ENCODE measurements at places on chromosomes 4 and X. TPM values are rescaled to one million over a fixed set of nuclear protein-coding genes. Genes with fewer than 3 reads are reported as not detected.

TLR2 gene
- total RNA-seq, result 0.94 TPM

DNA sequence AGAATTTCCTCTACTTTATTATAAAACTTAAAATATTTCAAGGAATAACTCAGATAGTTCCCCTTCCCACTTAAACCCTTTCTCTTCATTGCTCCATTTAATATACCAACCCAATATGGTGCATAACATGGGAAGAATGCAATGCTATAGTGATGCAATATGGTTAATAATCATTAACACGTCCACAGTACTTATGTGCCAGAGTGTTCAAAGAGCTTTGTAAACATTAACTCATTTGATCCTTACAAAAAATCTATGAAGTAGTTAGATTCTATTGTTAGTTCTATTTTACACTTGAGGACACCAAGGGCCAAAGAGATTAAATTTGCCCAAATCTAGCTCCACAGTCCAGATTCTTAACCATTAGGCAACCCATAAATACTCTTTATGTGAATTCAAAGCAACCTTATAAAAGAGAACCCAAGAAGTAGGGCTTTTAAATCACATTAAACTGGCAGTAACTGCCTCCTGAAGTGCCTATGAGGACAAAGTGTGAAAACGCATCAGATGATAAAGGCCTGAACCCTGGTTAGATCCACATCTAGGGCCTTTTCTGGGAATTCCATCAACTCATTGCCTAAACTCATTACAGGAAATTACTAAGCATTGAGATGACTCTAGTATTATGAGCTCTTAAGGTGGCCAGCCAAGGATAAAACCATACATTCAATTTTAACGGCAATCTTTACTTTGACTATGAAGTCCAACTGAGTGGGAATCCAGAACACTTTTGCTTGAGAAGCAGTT is 94.3 kb downstream of the AREG start:
- no peak overlapping the region for H3K27ac ChIP-seq
- no peak overlapping the region for H3K4me3 ChIP-seq
- no peak for DNase-seq
- no peaks in the 10 kb centered on the region for H3K36me3 ChIP-seq

SH3D19 gene
- 0.86 TPM for total RNA-seq

DNA sequence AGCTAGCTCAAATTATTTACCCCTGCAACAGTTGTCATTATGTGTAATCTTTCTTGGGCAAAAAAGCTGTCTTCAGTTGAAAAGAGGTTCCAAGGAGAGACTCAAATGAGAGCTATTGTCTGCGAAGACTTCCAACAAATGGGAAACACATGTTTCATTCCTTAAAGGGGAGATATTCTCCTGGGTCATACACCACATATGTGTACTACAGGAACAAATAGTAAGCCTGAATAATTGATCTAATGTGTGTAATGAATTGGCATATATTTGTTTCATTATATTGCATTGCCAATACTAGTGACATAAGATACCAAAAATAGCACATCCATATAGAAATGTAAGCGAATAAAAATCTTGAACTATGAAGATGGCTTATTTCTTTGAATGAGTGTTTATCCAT is 950.9 kb upstream of the NDST4 start:
- no peak overlapping the region for H3K4me3 ChIP-seq
- no peaks in the 10 kb centered on the region for H3K27me3 ChIP-seq
- H3K4me1 ChIP-seq, result no peaks in the 10 kb centered on the region
- no peak overlapping the region for H3K27ac ChIP-seq
- no peak for DNase-seq

NAP1L2 gene
- total RNA-seq, result 0.50 TPM

DNA sequence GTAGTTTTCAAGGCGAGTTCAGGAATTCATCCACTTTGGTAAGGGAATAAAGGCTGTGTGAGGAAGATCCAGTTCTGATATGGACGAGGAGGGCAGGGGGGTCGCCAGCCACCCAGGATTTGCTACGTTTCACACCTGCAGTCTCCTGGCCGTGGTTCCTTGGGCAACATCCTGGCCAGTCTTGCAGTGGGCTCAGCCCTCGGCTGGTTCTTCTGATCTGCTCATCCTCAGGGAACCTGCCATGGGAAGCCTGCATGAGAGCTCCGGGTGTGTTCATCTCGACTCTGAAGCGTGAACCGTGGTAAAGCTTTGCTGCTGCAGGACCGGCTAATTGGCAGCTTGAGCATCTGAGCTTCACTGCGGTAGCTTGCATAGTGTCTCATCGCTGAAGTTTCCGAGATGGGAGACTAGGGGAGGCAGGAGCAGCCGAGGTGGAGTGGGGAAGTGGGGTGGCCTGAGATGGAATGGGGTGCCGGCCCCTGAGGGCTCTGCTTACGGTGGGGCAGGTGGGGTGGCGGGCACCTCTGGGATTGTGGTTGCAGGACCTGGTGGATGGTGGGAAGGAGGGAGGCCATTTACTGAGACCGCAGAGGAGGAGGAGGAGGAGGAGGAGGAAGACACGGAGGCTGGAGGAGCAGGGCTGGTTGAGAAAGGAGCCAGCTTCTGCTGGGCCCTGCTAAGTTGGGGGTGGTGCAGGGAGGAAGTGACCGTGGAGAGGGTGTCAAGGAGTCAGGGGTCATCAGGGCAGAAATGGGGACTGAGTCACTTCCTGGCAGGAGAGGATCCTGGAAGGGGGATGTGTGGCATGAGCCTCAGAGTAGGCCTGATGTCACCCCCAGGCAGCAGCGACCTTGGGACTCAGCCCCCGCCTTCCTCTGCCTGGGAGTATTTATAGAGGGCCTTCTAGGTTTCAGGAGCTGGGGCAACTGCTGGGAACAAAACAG is 213.1 kb upstream of the PSAPL1 start:
- DNase-seq, result no peak
- no peaks in the 10 kb centered on the region for H3K36me3 ChIP-seq
- no peak overlapping the region for H3K4me3 ChIP-seq
- H3K27ac ChIP-seq, result no peak overlapping the region

- H3K4me1 ChIP-seq, result no peaks in the 10 kb centered on the region
- H3K4me3 ChIP-seq, result no peak overlapping the region
- no peak overlapping the region for H3K27ac ChIP-seq
Measured at GRCh38 chrX:9846631-9847030, 60.4 kb downstream of the SHROOM2 start.

DNA sequence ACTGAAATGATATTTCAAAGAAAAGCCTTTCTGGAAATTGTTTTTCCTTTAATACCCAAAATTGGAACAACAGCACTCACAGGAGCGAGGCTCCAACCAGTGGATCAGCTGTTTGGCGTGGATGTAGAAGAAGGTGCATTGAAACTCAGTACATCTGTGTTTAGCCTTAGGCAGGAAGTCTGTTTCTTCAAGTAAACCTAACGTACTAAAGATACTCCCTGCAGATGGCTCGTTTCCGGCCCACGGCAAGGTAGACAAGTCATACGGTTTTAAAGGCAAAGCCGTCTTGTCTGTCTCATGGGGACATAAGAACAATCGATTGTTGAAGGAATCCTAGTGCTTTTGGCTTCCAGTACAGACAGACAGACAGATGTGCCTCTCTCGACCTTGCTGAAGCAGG is 50.0 kb upstream of the CLCN4 start:
- H3K4me3 ChIP-seq, result no peak overlapping the region
- H3K27me3 ChIP-seq, result no peaks in the 10 kb centered on the region
- no peak overlapping the region for H3K27ac ChIP-seq
- H3K4me1 ChIP-seq, result no peaks in the 10 kb centered on the region

DNA sequence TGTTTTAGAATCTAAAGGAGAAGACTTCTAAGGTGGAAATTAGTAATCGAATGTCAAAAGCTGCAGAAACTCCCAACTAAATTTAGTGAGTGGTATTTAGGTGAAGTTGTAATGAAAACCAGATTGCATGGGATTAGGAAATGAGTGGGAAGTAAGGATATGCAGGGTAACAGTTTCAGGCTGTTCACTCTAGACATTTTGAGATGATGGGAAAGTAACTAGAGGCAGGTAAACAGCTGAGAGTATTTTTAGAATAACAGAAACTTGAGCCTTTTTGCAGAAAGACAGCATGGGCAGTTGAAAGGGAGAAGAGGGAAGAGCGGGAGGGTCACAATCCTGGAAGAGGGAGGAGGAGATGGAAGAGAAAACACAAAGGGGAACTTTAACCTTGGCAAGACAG is 12.7 kb downstream of the SPRY1 start:
- no peak overlapping the region for H3K4me3 ChIP-seq
- no peaks in the 10 kb centered on the region for H3K36me3 ChIP-seq
- H3K27ac ChIP-seq, result no peak overlapping the region
- H3K4me1 ChIP-seq, result no peaks in the 10 kb centered on the region
- no peaks in the 10 kb centered on the region for H3K27me3 ChIP-seq

DNA sequence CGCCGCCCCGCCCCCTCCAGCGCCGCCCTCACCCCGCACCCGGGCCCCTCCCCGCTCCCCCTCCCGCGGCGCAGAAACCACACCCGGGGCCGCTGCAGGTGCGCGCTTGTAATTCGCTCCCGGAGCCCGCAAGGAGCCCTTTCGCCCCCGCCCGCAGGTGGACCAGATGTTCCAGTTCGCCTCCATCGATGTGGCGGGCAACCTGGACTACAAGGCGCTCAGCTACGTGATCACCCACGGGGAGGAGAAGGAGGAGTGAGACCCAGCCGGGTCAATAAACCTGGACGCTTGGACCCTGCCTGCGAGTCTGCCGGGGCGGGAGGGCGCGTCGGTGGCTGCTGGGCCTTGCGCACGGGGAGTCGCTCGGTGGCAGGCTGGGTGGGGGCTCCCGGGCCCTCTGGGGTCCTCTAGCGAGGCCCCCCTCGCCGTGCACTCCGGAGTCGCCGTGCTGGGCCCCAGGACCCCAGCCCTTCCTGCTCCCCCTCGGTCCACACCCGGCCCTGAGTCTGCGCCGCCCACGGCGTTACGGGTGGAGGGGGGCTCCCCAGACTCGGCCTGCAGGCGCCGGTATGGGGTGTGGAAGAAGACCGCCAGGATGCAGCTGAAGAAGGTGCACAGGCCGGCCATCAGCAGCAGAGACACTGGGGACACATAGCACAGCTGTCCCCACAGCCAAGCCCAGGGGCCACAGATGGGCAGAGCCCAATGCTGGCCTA is 7.1 kb downstream of the SLC49A3 start:
- H3K4me3 ChIP-seq, result no peak overlapping the region
- H3K27me3 ChIP-seq, result no peaks in the 10 kb centered on the region
- DNase-seq, result no peak
- H3K27ac ChIP-seq, result no peak overlapping the region
- no peaks in the 10 kb centered on the region for H3K36me3 ChIP-seq

DNA sequence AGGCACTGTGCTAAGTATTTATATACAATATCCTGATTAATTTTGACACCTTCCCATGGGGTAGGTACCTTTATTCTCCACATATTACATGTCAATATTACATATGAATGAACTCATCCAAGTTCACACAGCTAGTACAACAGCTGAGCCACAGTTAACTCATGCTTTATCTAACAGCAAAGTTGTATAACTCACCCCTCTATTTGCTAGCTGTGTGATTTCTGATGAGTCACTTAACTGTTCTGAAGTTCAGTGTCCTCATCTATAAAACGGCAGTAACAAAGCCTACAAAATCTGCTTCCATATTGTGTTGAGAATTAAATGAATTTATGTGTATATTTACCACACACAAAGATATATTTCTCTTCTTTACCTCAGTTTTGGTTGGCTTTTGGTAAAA is 48.2 kb upstream of the KDR start:
- DNase-seq, result no peak
- no peak overlapping the region for H3K4me3 ChIP-seq
- H3K36me3 ChIP-seq, result no peaks in the 10 kb centered on the region
- no peak overlapping the region for H3K27ac ChIP-seq
- H3K27me3 ChIP-seq, result no peaks in the 10 kb centered on the region

GRCh38 chr4:139918591-139918990 is 235.4 kb downstream of the MAML3 start:
- DNase-seq, result no peak
- no peak overlapping the region for H3K27ac ChIP-seq
- no peak overlapping the region for H3K4me3 ChIP-seq

OSTC gene
- total RNA-seq, result 137 TPM

SNX12 gene
- 54.4 TPM for total RNA-seq

GRCh38 chr4:2932951-2933565 is 30.1 kb downstream of the NOP14 start:
- H3K36me3 ChIP-seq, result peaks cover 42% of the 10 kb centered on the region
- no peak for DNase-seq
- peak overlapping the region; percentile 71 for H3K4me3 ChIP-seq
- peaks cover 19% of the 10 kb centered on the region for H3K4me1 ChIP-seq
- no peaks in the 10 kb centered on the region for H3K27me3 ChIP-seq
- H3K27ac ChIP-seq, result peak overlapping the region; percentile 73

DNA sequence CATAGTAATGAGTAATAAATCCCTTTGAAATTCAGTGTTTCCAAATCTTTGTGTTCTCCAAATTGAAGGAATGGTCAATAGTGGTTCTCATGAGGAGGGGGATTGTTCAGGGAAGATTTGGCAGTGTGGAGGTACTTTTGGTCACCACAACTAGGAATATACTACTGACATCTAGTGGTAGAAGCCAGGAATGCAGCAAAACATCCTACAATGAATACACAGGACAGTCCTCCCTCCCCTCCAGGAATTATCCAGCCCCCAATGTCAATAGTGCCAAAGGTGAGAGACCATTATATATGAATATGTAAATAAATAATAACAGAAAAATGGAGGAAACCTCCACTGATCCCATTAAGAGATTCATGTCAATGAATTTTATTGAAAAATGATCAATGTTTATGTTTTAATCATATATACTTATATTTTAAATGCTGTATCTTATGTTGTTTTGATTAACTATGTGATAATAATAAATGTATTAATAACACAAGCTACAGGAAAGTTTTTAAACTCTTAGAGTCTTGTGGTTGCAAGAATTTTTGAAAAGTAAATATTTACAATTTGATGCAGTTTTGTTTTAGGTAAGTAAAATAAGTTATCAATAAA is 14.4 kb upstream of the FAM9A start:
- no peak overlapping the region for H3K4me3 ChIP-seq
- no peaks in the 10 kb centered on the region for H3K27me3 ChIP-seq
- no peaks in the 10 kb centered on the region for H3K4me1 ChIP-seq
- DNase-seq, result peak; percentile 64

DNA sequence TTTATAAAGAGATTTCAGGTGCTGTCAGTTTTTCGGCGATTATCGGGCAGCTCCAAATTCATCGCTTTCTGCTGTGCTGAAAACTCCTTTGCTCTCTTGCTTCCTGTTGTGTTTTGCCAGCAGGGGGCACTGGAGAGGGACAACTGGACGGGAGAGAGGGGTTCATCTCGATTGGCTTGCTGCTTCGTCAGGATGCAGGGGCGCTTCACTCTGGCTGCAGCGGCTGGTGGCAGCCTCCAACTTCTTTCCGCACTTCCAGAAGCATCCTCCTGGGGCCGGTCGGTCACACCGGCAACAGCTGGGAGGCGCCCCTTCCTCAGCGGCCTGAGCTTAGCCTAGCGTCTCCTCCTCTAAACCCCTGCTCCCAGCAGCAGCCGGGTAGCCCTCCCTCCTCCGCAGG is 29.5 kb downstream of the MSL3 start:
- H3K27ac ChIP-seq, result no peak overlapping the region
- H3K36me3 ChIP-seq, result no peaks in the 10 kb centered on the region
- H3K4me3 ChIP-seq, result no peak overlapping the region
- H3K4me1 ChIP-seq, result no peaks in the 10 kb centered on the region
- DNase-seq, result peak; percentile 72

Measured in A673 (cell line).